ENCODE measurements at places on chromosomes 13 and 19. TPM values are rescaled to one million over a fixed set of nuclear protein-coding genes. Genes with fewer than 3 reads are reported as not detected.

CRB3 gene
- total RNA-seq: 1.1 TPM

PSG1 gene
- total RNA-seq: not detected

ADGRE1 gene
- 30.6 TPM for total RNA-seq

CALR3 gene
- total RNA-seq: not detected

C13orf42 gene
- total RNA-seq: not detected

ZNF492 gene
- total RNA-seq: 0.87 TPM

ZNF708 gene
- 24.2 TPM for total RNA-seq

VSIG10L gene
- total RNA-seq: 2.6 TPM

PSG7 gene
- total RNA-seq: not detected

SMIM24 gene
- not detected for total RNA-seq

CCL25 gene
- total RNA-seq: not detected

ZNF665 gene
- total RNA-seq: 3.6 TPM

OR7D2 gene
- not detected for total RNA-seq

MYH14 gene
- 0.28 TPM for total RNA-seq

KLK10 gene
- total RNA-seq: not detected

CYP2A7 gene
- not detected for total RNA-seq

SIGLEC14 gene
- total RNA-seq: not detected

NLRP9 gene
- total RNA-seq: not detected

TLE6 gene
- total RNA-seq: 2.3 TPM

GRIN3B gene
- 0.11 TPM for total RNA-seq

DACH1 gene
- total RNA-seq: 17.0 TPM

APC2 gene
- total RNA-seq: 0.22 TPM

UBXN6 gene
- 132 TPM for total RNA-seq

THSD8 gene
- 4.2 TPM for total RNA-seq

PSG3 gene
- total RNA-seq: not detected

GSX1 gene
- total RNA-seq: not detected

NCR1 gene
- 11.8 TPM for total RNA-seq

LRFN3 gene
- total RNA-seq: 9.3 TPM

DOHH gene
- 13.0 TPM for total RNA-seq

F10 gene
- 3.0 TPM for total RNA-seq

LYL1 gene
- total RNA-seq: 64.5 TPM

Data from spleen (tissue), 13 donors.